ENCODE measurements at places on chromosomes 1 and 21.

- DNase-seq = no peak
Measured at GRCh38 chr1:91885213-91885715, 687 bp downstream of the TGFBR3 start.

DNA sequence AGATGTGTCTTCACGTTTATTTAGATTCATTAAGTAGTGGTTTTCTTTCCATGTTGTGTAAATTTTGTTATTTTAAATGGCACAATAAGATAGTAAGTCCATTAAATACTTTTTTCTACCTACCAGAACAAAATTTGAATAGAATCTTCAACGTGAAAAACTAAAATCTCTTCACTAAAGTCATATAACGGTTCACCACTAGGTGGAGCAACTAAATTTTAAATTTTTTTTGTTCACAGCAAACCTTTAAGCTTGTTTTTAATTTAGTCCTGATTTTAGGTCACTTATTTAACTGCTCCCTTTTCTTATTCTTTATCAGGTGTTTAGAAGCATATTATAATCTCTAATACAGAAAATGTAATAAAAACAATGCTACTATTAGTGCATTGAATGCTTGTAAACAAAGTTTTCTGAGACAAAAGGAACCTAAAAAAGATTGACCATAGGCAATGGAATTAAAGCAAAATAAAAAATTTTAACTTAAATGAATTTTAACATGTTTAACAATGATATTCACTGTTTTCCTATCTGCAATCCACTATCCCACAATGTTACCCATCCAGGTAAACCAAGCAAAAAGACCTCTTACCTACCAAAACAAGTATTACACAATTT lies 28.3 kb upstream of the PKN2 start:
- DNase-seq = no peak

DNA sequence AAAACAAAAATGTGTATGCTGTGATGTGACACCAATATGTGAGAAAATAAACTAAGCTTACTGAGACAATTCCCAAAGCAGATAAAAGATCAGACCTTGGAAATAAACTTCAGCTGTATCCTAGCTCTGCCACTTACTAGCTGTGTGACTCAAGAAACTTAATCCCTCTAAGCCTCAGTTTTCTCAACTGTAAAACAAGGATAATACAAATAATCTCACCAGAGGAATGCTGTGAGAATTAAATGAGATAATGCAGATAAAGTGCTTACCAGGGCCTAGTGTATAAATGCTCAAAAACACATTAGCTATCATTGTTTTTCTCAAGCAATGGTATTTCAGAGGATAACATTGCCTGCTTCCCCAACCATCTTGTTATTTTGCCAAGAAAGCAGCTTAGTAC lies 2.1 kb downstream of the HEATR1 start:
- DNase-seq = no peak

DNA sequence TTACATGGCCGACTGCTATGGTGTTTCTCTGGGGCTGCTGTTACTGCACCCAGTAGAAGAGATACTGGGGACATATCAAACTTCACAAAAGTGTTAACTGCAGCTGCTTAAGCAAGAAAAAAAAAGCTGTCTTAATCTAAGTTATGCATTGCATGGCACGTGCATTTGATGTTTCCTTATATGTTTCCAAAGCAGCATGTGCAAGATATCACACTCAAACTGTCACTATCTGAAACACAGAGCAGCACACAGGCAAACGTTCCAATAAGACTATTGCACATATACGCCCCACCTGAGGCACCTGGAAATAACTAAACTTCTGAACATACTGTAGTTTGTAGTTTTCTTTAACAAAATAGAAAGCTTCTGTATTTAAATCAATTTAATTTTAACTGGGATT lies 671.4 kb upstream of the ADGRL2 start:
- DNase-seq = no peak

DNA sequence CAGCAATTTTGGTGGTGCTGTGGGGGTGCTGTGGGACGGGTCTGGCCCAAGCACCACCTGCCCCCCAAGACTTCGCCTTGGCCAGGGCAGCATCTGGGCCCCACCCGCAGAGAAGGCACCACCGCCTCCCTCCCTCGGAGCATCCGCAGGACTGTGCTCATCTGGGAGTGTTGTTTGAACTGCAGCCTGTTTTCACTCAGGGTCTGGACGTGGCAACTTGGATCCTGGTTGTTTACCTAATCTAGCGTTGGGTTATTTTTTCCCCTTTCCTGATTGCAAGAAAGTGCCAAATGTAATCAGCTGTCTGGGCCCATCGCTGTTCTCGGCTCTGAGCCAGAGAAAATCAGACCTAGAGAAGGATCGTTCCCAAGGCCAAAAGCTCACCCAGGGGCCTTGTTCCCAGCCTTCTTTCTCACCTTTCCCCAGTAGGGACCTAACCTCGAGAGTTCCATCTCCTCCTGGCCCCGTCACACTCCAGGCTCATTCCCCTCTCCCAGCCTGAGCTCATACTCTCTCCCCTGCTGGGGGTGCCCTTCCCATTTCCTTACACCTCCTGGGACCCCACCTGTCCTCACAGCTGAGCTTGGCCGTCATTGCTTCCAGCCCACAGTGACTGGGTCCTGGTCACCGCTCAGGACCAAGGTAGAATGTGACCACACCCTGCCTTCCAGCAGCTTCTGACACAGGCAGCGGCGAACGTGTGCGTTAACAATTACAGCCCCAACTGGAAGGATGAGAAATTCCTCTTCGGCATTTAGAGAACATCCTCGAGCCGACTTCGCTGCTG lies 72.0 kb upstream of the FAM20B start:
- DNase-seq = no peak

- no peak for DNase-seq
Measured at GRCh38 chr21:31366825-31367224, 22.8 kb upstream of the TIAM1 start.

DNA sequence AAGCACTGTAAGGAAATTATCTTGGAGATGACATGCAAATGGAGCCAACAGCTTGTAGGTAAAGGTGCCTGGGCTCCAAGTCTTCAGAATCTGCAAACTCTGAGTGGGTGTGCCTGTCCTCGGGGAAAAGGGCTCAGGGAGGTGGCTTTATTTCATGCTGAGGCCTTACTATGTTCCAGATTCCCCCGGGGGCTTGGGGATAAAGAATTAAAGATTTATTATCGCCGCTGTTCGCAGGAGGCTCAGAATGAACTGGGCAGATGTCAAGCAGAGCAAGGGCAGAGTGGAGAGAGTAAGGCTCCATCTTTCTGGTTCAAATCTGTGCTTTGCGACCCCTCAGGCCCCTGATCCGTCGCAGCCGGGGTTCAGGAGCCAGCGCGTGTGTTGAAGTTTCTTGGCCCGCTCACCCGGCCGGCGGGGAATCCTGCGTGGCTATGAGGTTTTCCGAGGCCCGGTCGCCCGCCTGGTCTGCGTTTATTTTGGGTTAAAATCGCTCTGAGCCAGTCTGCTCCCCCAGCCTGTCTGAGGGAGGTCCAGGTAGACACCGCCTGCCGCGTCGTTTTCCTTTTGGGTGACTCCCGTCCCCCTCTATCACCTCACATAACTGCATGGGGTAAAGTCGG lies 19.5 kb downstream of the RHOU start:
- DNase-seq = no peak

GRCh38 chr1:32681509-32681908 lies 21.1 kb downstream of the SYNC start:
- DNase-seq = no peak
